ENCODE measurements at places on chromosomes 12 and 14.

DNA sequence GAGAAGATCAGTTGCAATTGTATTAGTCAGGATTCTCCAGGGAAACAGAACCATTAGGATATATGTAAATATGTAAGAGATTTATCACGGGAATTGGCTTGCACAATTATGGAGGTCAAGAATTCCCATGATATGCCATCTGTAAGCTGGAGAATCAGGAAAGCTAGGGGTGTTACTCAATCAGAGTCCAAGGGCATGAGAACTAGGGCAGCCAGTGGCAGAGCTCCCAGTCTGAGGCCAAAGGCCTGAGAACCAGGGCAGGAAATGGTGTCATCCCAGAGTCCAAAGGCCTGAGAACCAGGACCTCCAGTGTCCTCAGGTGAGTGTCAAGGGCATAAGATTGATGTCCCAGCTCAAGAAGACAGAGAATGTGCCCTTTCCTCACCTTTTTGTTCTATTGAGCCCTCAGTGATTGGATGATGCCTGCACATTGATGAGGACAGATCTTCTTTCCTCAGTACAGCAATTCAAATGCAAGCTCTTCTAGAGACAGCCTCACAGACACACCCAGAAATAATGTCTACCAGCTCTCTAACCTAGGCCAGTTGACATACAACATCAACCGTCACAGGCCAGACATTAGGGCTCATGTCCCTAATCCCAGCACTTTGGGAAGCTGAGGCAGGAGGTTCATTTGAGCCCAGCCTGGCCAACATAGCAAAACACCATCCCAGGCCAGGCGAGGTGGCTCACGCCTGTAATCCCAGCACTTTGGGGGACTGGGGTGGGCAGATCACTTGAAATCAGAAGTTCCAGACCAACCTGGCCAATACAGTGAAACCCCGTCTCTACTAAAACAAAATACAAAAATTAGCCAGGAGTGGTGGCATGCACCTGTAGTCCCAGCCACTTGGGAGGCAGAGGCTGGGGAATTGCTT lies 34.9 kb upstream of the ZNF740 start:
- no peak for DNase-seq

GRCh38 chr12:10160617-10161385 lies 11.1 kb downstream of the OLR1 start:
- DNase-seq = no peak

GRCh38 chr14:69483765-69484443 lies 624 bp upstream of the PLEKHD1 start:
- DNase-seq = no peak

DNA sequence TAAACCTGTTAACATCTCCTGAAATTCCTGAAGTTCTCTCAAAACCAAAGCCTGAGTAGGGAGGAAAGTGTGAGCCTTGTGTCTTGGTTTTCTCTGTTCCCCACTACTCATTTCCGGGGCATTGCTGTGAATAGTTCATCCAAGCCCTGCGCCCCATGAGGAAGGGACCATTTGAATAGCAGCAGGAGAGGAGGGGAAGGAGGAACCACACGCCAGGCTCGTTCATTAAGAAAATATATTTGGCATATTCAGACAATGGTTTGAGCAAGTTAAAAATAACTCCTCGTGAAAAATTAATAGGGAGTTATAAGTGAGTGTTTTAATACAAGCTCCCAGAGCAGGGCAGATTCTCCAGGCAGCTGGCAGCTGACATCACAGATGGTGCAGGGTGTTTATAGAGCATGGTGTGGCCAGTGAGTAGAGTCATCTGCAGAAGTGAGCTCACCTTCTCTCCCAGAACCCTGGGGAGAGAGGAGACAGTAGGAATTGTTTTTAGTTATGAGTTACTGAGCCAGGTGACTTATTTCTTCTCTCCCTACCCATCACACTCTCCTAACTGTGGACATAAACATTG lies 29.5 kb upstream of the CISTR start:
- no peak for DNase-seq

DNA sequence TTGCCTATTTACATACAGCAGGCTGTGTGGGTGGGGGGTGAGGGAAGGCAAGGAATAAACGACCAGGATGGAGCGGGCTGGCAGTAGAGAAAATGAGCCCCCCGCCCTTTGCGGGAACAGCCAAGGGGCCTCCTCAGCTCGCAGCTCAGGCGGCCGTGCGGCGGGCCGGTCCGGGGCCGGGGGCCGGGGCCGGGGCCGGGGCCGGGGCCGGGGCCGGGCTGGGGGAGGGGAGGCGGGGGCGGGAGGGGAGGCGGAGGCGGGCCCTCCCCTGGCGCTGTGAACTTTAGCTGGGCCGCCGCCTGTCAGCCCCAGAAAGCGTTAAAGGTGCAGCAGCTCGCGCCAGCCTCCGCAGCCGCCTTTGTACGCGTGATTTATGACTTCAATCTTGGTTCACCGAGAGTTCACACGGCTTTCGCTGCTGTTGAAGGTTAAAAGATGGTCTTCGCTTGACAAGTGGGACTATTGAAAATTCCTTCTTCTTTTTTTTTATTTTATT lies 28.8 kb downstream of the HOXC4 start:
- peak; percentile 22 for DNase-seq

DNA sequence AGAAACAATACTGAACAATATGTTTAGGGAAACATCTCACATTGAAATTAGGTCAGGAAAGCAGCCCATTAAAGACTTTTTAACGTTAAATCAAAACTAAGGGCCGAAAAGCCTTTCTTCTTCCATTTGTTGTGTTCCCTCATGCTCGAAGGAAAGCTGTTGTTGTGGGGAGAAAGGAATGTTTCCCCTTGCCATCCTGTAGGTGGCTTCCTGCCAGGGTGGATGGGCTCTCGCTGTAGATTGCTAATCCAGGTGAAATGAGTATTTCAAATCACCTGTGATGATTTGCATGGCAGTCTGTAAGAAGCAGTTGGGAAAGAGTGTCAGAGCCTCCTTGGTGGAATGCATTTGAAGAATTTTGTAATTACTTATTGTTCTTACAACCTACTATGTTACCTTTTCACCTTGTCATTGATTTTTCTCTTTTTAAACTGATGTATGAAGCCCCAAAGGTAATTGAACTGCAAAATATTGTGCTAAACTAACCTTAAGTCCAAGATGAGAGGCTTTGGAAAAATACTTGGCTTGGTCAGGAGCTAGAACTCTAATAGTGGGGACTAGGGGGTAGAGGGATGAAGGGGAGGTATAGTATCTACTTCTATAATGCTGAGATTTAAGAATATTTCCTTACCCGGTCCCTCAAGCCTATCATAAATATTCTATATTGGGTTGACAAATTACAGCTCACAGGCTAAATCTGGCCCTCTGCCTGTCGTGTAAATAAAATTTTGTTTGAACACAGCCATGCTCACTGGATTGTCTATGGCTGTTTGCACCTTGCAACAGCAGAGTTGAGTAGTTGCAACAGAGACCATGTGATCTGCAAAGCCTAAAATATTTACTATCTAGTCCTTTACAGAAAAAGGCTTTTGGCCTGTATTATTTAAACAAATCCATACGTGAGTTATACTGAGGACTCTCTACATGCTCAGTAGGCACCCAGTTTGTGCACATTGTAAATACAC lies 7.7 kb upstream of the DCP1B start:
- DNase-seq = no peak

GRCh38 chr12:112418273-112418607 lies 507 bp upstream of the PTPN11 start:
- DNase-seq = no peak

DNA sequence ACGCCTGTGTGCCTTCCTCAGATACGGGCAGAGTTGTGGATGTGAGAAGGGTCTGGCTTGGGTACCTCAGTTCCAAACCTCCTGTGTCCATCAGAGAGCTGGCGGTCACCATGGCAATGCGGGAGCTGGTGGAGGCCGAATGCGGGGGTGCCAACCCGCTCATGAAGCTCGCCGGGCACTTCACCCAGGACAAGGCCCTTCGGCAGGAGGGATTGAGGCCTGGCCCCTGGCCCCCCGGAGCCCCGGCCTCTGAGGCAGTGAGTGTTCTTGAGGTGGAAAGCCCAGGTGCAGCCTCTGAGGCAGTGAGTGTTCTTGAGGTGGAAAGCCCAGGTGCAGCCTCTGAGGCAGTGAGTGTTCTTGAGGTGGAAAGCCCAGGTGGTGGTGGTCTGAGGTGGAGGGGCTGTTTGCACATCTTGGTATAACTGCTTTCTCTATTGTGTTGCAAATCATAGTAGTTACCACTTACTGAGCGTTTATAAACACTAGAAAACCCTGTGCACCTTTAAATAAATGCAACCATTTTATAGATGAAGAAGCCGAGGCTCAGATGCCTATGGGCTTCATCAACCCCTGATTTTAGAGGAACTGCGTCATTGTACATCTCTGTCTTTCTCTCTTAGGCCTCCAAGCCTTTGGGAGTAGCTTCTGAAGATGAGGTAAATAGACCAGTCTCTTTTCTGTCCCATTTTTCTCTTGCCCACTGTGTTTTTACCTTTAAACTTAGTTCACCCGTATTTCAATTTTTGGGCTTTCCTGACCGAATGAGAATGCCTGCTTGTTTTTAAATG lies 976 bp downstream of the PEX5 start:
- DNase-seq = no peak

DNA sequence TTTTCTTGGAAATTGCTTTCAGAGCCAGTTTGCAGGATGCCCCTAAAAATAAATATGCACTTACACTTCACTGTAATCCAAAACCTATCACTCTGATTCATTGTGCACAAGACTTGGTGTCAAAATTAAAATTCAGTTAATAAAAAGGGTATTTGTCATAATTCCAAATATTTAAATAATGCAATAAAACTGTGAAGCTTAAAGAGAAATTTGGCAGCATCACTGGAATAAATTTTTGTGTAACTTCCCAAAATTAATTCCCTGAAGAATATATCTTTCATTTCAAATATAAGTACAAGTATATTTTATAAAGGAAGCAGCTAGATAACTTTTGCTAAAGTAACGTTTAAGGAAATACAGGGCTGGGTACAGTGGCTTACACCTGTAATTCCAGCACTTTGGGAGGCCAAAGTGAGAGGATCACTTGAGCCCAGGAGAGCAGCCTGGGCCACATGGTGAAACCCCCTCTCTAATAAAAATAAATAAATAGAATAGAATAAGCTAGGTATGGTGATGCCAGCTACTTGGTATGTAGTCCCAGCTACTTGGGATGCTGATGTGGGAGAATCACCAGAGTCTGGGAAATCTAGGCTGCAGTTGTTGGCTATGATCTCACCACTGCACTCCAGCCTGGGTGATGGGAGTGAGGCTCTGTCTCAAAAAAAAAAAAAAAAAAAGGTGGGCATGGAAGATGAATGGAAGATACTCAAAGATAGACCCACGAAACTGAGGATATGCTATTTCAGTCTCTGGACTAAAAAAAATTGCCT lies 233.8 kb downstream of the FBXL14 start:
- no peak for DNase-seq

- no peak for DNase-seq
These were observed 71.3 kb downstream of the PDE3A start for GRCh38 chr12:20439626-20440025.

DNA sequence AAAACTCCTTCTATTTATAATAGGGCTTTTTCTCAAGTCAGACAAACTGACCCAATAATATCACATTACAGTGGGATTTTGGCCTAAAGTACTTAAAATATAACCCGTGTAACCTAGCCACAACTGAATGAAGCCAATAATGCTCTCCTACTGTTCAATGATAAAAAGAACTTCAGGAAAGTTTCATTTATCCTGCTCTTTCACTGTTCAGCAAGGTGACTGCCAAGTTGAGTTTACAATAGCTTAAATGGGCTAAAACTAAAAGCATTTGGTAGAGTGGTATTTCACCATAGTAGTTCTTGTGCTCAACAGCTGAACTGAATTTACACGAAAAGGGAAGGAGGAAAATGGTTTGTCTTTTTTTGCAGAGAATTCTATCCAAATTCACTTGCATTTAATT lies 49.8 kb downstream of the CNTN1 start:
- DNase-seq = no peak

GRCh38 chr14:100618318-100618693 lies 31.1 kb upstream of the BEGAIN start:
- no peak for DNase-seq

GRCh38 chr12:93214523-93215289 lies 163.0 kb upstream of the NUDT4 start:
- no peak for DNase-seq

GRCh38 chr12:40281791-40282364 lies 57.1 kb downstream of the LRRK2 start:
- no peak for DNase-seq

DNA sequence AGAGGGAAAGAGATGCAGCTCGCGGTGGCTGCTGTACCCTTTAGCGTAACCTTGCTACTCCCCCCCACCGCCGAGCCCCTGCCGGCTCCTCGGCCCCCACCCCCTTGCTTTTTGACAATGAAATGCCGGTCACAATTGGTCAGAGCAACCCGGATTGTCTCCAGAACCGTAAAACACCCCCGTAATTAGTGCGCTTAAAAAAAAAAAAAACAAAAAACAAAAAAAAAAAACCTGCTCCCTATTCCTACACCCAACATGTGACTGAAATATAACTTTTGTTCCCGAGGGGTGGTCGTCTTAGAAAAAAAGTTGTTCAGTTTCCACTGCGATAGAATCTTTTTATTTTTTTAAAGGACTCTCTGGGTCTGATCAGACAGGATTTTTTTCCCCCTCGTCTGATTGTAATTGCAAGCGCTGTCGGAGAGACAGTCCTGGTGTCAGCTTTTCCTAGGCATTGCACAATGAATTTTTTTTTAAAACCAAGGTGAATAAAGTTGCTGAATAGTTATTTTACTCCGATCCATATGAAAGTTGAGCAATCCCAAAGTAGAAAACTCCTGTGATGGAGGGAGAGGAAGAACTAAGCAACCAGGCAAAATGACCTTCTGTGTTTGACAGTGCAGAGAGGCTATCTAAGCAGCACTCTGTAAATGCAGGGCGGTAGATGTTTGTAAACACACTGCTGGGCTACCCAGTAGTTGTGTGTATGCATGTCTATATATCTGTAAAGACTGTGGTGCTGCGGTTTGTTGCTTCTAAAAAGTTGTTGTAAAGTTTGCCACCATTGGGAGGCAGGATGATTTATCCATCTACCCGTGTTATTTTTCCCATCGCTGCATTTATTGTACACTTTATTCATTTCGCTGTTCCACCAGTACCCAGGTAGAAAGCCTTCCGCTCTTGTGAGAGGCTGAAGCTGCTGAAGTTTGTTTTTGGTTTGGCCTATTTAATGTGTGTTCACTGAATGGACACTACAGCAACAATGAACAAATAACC lies 1.1 kb downstream of the ETV6 start:
- DNase-seq = no peak
